ENCODE measurements at places on chromosomes 4 and X.

DNA sequence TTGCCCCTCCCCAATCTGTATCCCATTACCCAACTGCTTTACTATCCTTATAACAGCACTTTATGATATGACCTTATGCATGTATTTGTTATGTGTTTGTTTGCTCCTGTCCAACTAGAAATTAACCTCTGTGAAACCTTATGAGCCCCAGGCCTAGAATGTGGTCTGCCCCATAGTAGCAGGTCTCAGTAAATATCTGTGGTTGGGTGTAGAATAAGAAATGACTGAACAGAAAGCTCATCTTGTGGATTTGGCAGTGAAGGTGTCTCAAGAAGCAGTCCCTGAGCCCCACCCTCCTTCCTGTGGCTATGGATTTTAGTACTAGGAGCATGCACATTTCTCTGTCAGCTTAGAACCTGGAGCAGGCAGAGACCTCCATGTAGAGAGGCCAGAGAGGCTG is 229.0 kb upstream of the LCORL start:
- no peak for ATAC-seq

DNA sequence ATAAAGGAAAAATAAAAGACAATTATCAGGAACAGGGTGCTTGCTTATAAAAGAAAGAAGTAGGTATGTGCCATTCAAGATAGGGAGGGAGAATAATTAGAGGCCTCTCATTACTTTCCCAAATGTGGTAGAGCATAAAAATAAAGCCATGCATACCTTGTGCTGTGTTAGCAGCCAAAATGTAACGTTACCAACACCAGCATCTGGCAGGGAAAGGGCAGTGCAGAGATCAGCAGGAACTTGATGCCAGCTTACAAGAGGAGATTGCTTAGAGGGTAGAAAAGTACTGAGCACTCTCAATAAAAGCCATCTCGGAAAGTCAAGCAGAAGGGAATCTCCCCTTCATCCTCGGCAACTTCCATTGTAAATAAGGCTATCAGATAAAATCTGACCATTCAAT is 195.6 kb downstream of the RASL11B start:
- ATAC-seq, result no peak

- no peak for ATAC-seq
Measured at GRCh38 chrX:2689773-2690666, 1.1 kb upstream of the CD99 start.

DNA sequence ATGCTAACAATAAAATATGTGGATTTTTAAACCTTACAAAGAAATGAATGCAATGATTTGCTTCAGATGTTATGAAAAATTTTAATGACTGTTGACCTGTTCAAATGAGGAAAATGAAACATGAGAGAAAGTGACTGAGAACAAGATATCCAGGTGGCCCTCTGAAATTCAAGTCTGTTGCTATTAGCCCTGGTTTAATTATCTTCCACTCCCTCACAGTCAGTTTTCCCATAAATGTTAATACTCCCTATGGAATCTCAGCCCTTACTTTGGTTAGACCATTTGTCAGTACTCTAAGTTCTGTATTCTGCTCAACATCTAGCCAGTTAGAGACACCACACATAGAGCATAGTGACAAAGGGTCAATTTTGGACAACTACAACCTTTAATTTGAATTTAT is 327.8 kb downstream of the PDGFC start:
- ATAC-seq, result no peak

GRCh38 chr4:107755841-107756356 is 35.9 kb upstream of the PAPSS1 start:
- no peak for ATAC-seq

DNA sequence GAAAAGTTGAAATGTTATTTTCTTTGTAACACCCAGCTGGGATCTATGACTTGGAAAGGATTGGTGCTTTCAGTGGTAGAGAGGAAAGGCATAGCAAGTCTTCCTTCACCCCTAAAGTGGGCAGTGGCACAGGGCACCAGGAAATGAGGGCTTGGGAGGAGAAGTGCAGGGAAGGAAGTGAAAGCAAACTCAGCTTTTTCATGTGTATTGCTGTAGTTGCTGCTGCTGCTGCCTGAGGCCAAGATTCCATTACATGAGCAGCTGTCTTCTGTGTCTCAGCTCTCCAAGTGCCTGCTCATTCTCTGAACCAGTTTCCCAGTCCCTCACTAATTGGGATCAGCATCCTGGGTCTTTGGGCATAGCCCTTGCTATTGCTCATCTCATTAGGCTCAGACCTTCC is 2.6 kb downstream of the HCCS start:
- ATAC-seq, result no peak

DNA sequence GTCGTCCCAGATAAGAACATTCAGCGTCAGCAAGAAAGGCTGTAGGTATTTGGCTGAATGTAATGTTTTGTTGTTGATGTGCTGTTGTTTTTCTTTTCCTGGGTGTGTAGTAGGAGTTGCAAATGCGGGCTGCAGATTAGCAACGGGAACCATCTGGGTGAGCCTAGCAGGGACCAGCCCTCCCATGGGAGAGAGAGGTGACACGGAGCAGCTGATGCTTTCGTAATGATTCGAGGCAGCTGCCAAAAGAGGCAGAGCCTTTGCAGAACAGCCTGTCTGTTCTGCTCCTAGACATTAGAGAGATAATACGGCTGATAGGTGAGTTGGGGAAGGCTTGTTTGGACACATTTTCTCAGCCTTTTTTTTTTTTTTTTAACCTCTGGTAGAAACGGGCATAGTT is 25.3 kb downstream of the ARSF start:
- no peak for ATAC-seq

DNA sequence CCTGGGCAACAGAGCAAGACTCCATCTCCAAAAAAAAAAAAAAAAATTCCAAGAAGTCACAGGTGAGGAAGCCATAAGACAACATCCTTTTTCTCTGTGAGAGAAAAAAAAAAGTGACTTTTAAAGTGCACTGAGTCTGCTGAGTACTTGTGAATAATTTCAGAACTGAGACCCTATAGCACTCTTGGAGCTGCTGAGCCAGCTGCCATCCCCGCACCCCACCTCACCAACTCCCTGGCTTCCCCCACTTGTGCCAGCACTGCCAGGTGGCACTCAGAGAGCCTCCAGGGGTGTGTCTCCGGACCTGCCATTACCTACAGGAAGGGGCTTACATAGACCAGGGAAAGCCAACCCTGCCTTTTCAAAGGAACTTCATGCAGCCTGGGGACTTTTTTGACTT is 39.2 kb upstream of the HS3ST1 start:
- ATAC-seq, result no peak

DNA sequence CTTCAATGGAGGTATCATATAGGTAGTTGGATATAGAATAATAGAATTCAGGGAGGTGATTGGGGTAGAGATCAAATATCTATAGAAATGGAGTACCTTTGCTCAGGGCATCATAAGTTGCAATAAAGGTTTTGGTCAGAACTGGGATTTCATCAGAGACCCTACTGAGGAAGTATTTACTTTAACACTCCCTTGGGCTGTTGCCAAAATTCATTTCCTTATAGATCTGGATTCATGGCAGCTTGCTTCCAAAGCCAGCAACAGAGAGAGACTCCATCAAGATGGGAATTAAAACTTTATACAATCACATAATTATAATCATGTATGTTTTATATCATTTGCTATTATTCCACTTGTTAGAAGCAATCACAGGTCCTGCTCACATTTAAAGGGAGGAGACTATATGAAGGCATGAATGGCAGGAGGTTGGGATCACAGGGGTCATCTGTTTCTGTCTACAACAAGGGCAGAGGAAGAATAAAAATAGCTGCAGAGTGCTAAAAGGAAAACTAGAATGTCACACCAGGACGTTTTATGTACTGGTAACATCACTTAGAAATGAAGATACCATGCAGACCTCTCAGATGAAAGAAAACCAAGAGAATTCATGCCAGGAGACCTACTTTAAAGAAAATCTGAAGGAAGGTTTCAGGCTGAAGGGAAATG is 902.1 kb upstream of the LCORL start:
- ATAC-seq, result no peak

GRCh38 chr4:152424977-152425376 is 110.9 kb downstream of the FBXW7 start:
- no peak for ATAC-seq

DNA sequence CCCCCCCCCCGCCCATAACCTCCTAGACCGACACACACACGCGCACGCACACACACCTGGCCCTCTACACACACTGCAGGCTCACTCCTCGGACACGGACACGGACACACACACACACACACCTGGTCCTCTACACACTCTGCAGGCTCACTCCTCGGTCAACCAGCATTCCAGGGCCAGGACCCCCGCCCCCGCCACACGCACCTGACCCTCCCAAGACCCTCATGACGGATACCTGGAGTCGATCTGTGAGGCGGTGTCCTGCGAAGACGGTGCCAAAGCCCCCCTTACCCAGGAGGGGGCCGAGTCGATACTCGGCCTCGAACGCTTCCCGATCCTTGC is 552 bp downstream of the PIM2 start:
- ATAC-seq, result no peak

DNA sequence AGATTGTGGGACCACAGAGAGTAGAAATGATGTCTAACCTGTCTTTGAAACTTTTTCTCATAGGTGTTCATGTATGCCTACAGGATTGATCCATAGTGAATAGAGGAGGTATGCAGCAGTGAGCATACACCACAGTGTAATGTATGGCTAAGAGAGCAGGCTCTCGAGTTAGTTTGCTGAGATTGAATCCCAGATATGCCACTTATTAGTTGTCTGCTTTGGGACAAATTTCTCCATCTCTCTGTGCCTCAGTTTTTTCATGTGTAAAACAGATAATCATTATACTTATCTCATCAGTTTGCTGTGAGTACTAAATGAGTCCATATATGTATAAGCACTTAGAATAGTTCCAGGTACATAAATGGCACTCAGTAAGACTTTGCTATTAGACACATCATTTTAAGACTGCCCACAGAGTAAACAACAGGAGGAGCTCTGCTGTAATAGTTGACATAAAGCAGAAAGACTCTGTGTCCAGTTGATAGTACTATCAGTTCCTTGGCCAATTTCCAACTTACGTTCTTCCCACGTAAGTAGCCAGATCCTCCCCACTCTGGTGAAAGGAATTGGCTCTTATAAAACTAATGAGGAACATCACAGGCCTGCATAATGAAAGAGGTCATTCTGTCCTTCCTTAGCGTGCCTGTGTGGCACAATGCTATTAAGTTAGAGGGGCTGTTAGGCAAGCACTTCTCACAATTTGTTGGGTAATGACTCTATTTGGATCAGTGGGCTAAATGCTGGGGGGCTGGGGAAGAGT is 20.7 kb upstream of the RNF150 start:
- no peak for ATAC-seq

All from activated T-helper 17 cell treated with anti-CD3 and anti-CD28 coated beads, Interleukin-2, amount 50 U/mL, for 72 hours (primary cell).